KG1 (cell line): ENCODE measurements at places on chromosomes 2 and 18.
A peak's percentile ranks its signal among the peaks of the same experiment; 100 is the strongest.

DNA sequence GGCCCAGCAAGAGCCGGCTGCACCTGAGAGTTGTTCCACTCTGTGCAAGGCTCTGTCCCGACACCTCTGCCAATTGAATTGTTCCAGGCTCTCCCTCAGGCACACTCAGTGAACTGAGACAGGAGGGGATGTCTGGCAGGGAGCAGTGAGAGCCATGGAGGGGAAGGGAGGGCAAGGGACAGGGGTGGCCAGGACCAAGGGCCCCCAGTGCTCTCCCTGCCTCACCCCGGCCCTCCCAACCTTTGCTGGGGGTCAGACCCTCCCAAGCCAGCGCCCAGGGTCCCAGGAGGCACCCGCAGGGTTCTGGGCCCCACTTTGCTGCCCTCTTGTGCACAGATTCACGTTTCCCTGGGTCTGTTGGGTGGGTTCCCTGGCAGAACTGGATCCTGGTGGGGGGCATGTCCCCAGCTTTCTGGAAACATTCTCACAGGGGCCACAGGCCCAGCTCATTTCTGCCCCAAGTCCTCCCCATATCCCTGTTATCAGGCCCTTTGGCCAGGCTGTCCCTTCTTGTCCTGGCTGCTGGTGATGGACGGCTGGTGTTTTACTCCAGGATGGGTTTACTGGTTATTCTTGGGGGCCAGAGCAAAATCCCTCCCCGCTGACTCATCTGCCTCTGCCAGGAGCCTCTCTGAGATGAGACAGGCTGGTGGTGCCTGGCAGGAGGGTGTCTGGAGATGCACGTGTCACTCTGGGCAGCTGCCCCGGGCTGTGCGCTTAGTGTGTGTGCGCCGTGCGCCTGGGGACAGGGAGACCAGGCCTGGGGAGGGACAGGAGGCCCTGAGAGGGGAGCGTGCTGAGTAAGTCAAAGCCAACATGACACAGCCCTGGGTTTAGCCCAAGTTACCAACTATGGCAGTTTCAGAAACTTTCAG, 136.5 kb upstream of the CTDP1 start:
- DNase-seq, result no peak

- DNase-seq, result no peak
These were observed 39.2 kb downstream of the IL1R2 start for GRCh38 chr2:102030855-102031527.

DNA sequence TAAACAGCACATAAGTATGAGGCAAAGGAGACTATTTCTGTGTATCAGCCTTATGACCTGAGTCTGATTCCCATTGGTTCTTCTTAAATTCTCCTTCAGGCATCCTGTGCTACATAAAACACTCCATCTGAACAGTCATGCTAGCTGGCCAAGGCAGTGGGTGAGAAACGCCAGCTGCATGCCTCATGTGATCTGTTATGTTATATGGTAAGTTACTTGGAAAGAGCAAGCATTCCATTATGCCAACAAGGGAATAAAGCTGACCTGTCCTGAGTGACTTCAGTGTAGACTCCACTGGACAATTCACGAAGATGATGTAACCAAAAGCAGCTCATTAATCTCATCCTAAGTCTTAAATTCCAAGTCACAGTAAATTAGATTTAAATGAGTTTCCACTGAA, 216.5 kb upstream of the FN1 start:
- no peak for DNase-seq

- no peak for DNase-seq
These were observed 76.4 kb upstream of the MGAT5 start for GRCh38 chr2:134177351-134177931.

DNA sequence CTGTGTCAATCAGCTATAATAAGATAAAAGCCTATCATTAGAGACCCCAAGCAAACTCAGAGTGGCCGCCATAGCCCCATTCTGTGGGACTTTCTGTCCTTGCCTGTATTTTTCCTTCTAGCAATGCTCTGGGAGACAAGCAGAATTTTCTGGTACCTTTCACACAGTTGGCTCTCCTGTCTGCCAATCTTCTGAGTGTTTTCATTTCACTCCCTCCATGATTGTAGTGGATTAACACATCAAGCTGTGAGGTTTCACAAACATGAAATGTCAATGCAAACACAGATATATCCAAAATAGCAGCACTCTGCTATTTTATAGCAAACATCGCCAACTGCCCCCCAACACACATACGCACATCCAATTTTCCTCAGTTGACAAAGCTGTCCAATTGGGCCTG, 64.9 kb downstream of the C1D start:
- DNase-seq, result no peak

DNA sequence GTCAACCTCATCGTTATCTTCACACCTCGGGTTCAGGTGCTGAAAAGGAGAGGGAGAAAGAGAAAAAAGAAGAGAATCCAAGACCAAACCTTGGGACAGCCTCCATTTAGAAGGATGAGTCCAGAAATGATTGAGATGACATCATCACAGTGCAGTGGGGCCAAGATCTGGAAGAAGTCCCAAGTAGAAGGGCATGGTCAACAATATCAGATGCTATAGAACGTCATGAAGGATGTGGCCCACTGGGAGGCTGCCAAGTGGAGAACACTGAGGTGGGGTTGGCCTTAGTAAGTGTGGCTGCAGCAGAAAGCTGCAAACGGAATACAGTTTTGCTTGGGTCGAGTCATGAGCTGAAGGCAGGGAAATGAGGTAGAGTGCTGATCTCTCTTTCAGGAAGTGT, 91.1 kb upstream of the FZD7 start:
- DNase-seq, result no peak

DNA sequence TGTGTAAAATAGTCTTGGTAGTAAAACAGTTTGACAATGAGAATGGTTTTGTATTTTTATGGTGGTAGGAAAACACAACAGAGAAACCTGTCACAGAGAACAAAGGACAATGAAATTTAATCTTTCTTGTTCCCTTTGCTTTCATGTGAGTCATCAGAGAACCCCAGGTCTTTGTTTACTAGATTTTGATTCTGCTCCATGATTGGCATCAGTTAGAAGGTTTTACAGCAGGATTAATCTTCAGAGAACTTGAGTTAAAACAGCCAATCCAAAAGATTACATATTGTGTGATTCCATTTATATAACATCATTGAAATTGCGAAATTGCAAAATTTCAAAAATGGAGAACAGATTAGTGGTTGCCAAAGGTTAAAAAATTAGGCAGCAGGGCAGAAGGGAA, 2.5 kb downstream of the APLF start:
- DNase-seq, result no peak

- DNase-seq, result no peak
These were observed 77.4 kb downstream of the DYSF start for GRCh38 chr2:71530641-71531332.

DNA sequence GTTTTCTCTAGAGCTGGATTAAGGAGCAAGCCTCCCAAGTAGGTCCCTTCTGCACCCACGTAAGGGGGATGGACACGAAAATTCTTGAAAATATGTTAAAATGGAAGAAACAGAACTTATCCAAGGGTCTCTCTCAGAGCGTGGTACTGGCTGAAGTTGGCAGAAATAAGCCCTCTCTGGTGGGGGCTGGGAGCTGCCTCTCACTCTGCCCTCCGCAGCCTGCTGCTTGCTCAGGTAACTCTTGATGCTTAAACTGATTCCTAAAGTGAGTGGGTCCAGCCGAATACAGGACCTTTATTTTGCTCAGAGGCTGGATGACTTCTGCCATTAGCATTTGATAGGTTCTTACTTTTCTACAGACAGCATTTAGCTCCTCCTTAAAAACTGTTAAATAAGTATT, 78.1 kb downstream of the SPHKAP start:
- no peak for DNase-seq

DNA sequence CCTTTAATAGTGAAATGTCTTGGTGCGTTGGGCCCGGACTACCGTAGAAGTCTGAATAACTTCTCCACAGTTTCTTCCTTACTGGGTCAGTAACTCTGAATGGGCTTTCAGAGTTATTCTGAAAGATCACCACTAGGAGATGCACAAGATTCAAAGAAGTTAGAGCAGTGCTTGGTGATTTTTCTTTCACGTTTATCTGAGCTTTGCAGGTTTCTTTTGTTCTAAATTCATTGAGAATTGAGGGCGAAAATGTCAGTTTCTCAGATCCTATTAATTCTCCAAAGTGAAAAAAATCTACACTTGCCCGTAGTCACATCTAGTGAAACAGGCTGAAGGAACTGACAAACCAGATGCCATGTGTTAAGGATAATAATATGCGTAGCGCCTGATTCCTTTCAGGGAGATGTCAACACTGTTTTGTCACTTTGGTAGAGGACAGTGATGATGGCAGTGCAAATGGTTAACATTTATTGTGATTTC, 70.1 kb downstream of the QPCT start:
- peak; percentile 52 for DNase-seq

DNA sequence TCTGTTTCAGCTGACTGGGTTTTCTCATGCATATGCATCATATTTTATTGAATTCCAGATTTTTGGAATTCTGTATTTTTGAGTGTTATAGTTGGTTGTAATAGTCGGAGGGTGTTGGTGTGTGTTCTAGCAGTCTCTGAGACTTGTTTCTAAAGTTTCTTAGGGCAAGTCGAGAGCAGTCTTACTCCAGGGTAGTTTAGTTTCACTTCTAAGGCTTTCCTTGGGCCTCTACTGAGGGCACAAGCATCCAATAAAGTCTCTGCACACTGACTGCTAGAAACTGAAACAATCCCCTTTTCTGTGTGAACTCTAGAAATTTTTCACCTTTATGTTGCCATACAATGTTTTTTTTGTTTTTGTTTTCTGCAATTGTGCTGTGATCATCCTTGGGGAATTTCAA, 663.7 kb upstream of the LRATD1 start:
- no peak for DNase-seq
